Ureter (tissue), 1 donor: ENCODE measurements at places on chromosomes 16 and 17. TPM values are rescaled to one million over a fixed set of nuclear protein-coding genes. Genes with fewer than 3 reads are reported as not detected.

Gene TMEM98
- total RNA-seq = 41.9 TPM

Gene P2RX5
- total RNA-seq = 3.0 TPM

Gene PPP1R27
- total RNA-seq = not detected

Gene PIGS
- 52.9 TPM for total RNA-seq

Gene NACA2
- not detected for total RNA-seq

Gene KRTAP4-5
- total RNA-seq = not detected

Gene KRTAP4-9
- total RNA-seq = not detected

Gene TBC1D3
- not detected for total RNA-seq

Gene CRHR1
- total RNA-seq = not detected

Gene MT1E
- 98.7 TPM for total RNA-seq

Gene HIGD1B
- 3.2 TPM for total RNA-seq

Gene CWC25
- 29.0 TPM for total RNA-seq

Gene CA7
- total RNA-seq = not detected

Gene MAPT
- total RNA-seq = 6.1 TPM

Gene SSTR5
- 0.47 TPM for total RNA-seq

Gene ABCA9
- total RNA-seq = 4.3 TPM

Gene CDH13
- 5.9 TPM for total RNA-seq
